Mucosa of descending colon (tissue), 3 donors: ENCODE measurements at places on chromosomes 12 and 14. TPM values are rescaled to one million over a fixed set of nuclear protein-coding genes. Genes with fewer than 3 reads are reported as not detected.

The SIX1 gene
- not detected for total RNA-seq

The CABP1 gene
- total RNA-seq: 1.2 TPM

The NKX2-1 gene
- not detected for total RNA-seq

The KRT2 gene
- not detected for total RNA-seq

The SUDS3 gene
- 35.2 TPM for total RNA-seq

The CLEC1B gene
- total RNA-seq: not detected

The ADAM20 gene
- total RNA-seq: 0.72 TPM

The FGF23 gene
- not detected for total RNA-seq

The MAP1LC3B2 gene
- 2.0 TPM for total RNA-seq

The SLC4A8 gene
- total RNA-seq: 0.84 TPM

The STYK1 gene
- total RNA-seq: 37.6 TPM

The CACNA2D4 gene
- total RNA-seq: 9.3 TPM

The CFAP73 gene
- total RNA-seq: 0.34 TPM

The LMO3 gene
- 131 TPM for total RNA-seq

The SMIM41 gene
- total RNA-seq: not detected

The EPS8 gene
- 135 TPM for total RNA-seq

The ITGA5 gene
- 8.0 TPM for total RNA-seq

The EIF2S1 gene
- total RNA-seq: 65.8 TPM

The RXYLT1 gene
- 10.5 TPM for total RNA-seq

The GYS2 gene
- not detected for total RNA-seq

The FOXN4 gene
- not detected for total RNA-seq

The COX8C gene
- total RNA-seq: not detected

The MLEC gene
- 272 TPM for total RNA-seq

The DDN gene
- total RNA-seq: 0.12 TPM

The CACNA1C gene
- total RNA-seq: 5.5 TPM

The DHRS7 gene
- total RNA-seq: 96.3 TPM

The MEG3 gene
- 13.8 TPM for total RNA-seq

The RARG gene
- total RNA-seq: 35.3 TPM

The SMOC1 gene
- total RNA-seq: 1.7 TPM

The TAPBPL gene
- 40.9 TPM for total RNA-seq

The KCNJ8 gene
- total RNA-seq: 0.96 TPM

The LRRC23 gene
- total RNA-seq: 4.7 TPM

The TSHR gene
- total RNA-seq: not detected

The ENO2 gene
- total RNA-seq: 67.3 TPM

The NEDD8 gene
- total RNA-seq: 150 TPM

The SOCS2 gene
- 27.6 TPM for total RNA-seq

The CLEC2B gene
- 7.3 TPM for total RNA-seq

The NELL2 gene
- total RNA-seq: 5.8 TPM

The TAC3 gene
- 2.0 TPM for total RNA-seq

The IGFBP6 gene
- 93.4 TPM for total RNA-seq

The COA8 gene
- total RNA-seq: 47.3 TPM

The BDKRB1 gene
- total RNA-seq: 6.1 TPM

The LGR5 gene
- total RNA-seq: 4.4 TPM

The ZFHX2 gene
- total RNA-seq: 1.6 TPM

The EDDM3A gene
- total RNA-seq: not detected

The DENND5B gene
- 10.4 TPM for total RNA-seq

The SYT1 gene
- 1.4 TPM for total RNA-seq

The KRT77 gene
- not detected for total RNA-seq

The AQP5 gene
- not detected for total RNA-seq

The OR4E1 gene
- not detected for total RNA-seq

The LYSET gene
- 33.2 TPM for total RNA-seq

The OLR1 gene
- total RNA-seq: not detected

The IFI27L1 gene
- 19.9 TPM for total RNA-seq

The DAO gene
- total RNA-seq: 4.8 TPM
